ENCODE measurements at places on chromosomes 12 and 14.

DNA sequence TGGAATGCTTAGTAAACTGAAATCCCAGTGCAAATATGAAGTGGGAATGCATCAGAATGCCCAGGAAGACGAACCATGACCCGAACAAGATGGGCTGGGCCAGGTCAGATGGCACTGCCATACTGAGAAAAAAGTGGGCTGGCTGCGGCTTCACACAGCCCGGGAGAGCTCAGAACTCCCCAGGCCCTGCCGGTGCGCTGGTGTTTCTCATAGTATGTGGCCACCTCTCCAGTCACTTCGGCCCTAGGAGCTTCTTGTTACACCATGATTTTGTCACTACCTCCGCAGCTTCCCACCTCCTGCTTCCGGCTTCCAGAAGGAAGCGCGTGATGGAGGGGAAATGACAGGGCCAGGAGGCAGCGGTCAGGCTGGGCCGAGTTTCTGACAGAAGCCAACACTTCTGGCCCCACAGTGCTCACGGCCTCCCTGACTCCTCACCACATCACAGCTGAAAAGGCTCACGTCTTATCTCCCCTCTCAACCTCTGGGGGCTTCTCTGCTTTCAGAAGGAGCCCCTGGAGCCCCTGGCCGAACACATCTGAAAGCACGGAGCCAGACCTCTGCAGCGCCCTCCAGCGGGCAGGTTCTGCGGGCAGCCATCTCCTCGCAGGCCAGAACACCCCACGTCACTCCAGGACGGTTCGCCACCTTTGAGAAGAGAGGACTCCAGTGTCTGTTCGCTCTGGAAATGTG, 30.7 kb downstream of the DAD1 start:
- DNase-seq: no peak

DNA sequence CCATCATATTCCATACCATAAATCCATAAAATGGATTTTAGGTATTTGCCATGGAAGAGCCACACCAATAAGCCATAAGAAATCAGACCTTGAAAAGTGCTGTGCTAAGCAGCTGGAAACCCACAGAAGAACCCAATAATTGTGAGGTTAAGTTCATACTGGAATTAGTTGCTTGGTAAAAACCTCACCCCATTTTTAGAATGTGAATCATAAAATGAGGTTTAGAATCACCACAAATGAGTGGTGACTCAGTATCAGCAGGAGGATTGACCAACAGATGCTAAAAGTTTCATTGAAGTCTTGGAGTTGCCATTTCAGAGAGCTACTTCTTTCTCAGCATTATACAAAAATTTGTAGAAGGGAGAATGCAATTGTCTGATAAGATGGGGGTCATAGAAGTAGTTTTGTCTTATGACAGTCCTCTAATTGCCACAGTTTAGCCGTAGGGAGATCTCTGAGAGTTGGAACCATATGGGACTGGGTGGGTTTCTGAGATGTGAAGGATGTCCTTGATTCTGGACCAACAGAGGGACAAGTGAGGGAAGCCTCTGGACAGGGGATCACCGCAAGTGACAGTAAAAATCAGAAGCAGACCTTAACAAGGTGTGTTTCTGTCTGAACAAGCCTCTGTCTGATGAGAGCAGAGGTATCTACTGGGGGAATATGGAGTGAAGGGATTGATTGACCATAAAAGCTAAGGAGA, 1.4 kb upstream of the STON2 start:
- DNase-seq: peak; percentile 81

DNA sequence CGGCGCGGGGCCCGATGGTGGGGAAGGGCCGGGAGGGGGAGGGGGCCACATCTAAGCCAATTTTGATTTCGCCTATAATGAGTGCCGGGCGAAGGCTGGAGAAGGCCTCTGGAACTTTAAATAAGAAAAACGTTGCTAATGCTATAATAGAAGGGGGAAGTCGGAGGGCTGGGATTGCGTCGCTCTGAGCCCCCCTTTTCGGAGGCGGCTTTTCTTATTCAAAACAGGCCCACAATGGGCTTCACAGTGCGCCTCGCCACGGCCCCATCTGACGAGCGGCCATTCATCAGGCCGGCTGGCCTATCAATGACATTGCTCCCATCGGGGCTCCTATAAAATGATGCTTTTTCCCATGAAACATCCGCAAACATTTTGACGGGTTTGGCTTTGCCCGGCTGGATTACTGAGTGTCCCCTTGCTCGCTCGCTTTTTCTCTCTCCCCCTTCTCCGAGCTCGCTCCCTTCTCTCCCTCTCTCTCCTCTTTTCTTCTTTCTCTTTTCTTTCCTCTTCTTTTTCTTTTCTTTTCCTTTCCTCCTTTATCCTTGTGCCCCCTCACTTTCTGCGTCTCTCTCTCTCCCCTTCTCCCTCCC, at the start of gene RFX4:
TSS of gene RFX4 (plus strand) at position 364 of the 590 bp plus-strand sequence. CDS start 317 bp downstream, outside the sequence.
- no peak for DNase-seq

DNA sequence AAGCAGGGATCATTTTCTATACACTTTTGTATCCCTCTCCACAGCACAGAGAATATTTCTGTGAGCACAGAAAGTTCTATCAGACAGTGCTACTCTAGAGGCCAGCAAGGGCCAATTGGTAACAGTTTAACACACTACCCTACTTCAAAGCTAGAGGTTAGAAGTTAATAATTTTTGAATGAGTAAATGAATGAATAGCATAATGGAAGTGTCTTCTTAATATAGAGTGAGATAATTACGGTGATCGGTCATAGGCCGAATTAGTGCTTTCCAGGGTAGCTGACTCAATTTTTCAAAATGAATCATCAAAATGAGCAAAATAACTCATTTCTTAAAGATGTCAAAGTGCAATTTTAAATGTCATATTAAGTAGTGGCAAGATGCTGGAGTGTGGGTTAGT, 67.0 kb upstream of the CCDC198 start:
- no peak for DNase-seq

GRCh38 chr14:57732463-57733285, 133.2 kb downstream of the SLC35F4 start:
- DNase-seq: peak; percentile 34

- DNase-seq: no peak
Measured at GRCh38 chr12:118536306-118536906, 160.1 kb downstream of the SUDS3 start.

DNA sequence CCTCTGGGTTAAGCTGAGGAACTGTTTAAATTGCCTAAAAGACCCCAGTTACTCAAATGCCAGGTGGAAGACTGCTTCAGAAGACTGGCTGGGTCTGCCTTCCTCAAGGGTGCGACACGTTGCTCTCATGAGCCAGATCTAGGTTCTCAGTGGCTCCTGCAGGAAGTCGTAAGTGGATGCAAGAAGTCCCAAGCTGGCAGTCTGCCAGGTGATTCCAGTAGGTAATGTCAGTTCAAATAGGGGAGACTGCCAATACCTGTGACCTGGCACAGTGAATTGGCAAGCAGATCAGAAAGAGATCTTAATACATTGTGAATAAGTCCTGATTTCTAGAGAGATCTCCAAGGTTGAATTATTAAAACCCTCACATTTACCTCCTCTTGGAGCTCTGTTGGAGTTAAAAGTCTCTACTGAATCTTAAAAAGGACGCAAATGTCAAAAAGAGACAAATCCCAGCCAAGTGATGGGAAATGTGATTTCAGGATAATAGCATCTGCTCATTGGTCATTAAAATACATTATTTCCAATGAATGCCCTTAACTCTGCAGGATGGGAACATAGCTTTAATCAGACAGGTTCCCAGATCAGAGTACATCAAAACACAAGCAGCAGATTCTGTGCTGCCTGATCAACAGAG, 98.8 kb upstream of the FRMD6 start:
- no peak for DNase-seq

DNA sequence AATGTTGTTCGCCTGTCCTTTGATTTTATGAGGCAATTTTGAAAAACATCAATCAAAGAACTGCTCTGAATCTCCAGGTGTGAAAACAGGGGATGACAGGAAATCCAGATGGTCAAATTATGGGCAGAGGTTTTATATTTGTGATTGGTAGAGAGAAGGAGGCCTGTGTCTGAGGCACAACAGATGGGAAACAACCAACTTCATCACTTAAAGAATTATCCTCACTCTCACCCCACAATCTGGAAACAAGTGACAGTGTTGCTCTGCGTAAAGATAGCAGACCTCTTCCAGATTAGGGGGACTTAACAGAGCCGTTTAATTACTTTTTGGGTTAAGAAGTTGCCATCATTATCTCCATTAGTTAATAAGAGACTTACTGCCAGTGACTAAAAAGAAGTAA, 64.1 kb upstream of the EGLN3 start:
- DNase-seq: no peak

- no peak for DNase-seq
Measured at GRCh38 chr12:49588721-49589516, 16.5 kb downstream of the FAM186B start.

DNA sequence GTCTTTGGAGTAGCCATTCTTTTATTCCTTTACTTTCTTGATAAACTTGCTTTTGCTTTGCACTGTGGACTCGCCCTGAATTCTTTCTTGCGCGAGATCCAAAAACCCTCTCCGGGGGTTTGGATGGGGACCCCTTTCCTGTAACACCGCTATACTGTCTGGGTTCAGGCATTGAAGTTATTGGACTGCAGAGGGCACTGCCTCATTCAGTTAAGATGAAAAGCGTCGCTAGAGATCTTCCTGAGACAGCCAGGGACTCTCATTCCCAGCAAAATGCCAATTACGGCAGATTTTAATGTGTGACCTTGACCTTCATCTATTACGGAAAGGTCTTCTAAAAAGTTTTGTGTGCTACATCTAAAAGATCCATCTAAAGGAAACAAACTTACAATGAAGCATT, 17.3 kb upstream of the RIMKLB start:
- no peak for DNase-seq

GRCh38 chr14:54219261-54220070, 177.3 kb upstream of the CDKN3 start:
- no peak for DNase-seq

DNA sequence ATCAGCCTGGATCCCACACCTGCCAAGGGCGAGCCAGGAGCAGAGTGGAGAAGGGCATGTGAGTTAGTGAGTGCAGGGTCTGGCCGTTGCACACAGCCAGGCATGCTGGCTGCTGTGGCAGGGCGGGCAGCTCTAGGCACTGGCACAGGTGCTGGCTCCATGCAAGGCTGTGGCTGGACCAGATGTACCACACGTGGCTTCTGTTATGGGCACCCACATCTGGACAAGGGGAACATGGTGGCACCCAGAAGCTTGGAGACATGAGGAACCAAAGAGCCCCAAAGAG, 20.1 kb downstream of the SERPINA3 start:
- DNase-seq: no peak

DNA sequence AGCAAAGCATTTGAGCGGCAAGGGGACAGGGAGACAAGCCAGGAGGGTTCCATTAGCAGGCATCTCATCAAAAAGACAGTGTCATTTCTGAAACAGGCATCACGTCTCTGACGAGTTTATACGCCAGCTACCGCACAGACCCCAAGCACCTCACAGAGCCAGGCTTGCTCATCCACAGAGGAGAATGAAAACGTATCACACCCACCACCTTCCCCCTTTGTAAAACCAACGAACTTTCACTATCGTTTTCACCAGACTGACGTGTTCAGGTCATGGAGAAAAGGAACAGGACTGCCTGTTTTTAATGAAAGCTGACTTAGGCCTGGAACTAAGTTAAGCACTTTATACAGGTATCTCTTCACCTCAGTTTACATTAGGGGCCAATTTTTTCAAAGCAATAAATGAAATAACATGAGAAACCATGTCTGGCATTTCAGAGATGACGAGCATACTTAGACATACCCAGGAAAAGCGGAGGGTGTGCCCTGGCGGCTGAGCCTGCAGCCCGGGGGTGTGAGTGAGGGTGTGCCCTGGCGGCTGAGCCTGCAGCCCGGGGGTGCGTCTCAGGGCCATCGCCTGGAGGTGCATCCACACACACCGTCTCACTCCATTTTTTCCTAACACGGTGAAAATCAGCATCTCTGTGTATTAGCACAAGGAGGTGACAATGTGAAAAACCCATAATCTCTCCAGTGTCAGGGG, 41.9 kb downstream of the STX2 start:
- DNase-seq: no peak

GRCh38 chr12:47741340-47741703, 16.0 kb upstream of the ENDOU start:
- DNase-seq: no peak

DNA sequence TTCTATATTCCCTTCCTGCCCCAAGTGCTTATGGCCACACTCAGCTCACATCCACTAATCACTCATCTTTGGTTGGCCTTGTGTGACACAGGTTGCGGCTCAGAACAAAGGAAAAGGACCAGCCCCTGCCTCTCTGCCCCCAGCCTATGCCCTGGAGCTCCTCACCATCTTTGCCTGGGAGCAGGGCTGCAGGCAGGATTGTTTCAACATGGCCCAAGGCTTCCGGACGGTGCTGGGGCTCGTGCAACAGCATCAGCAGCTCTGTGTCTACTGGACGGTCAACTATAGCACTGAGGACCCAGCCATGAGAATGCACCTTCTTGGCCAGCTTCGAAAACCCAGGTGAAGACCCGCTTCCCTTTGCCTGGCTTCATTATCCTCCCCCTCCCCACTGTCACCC, 15.8 kb upstream of the OAS2 start:
- no peak for DNase-seq

DNA sequence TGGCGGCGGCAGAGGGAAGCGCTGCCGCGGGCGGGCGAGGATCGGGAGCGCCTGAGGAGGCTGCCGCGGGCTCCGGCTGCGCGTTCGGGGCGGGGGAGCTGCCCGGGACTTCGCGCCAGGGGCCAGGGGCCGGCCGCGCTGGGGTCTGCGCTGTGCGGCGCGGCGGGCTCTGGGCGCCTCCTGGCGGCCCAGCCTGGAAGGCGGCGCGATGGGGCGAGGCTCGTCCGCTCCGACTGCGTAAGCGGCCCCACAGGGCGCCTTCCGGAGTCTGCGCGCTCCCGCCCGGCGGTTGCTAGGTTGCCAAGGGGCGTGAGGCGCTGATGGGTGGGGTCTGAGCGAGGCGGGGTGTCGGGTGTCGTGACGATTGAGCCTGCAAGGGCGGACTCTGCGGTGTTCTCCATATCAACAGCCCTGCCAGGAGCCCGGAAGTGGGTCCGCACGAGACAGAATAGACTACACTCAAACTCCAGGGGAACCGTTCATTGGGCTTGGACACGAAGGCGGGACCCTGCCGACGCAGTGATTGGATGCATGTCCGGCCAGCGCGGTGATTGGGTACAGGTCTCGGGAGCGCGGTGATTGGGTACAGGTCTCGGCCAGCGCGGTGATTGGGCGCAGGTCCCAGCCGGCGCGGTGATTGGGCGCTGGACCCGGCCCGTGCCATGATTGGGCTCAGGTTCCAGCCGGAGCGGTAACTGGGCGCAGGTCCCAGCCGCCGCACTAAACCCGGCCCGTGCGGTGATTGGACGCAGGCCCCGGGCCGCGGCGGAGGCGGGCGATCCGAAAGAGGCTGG, at the start of gene TEDC1:
TSS of gene TEDC1 (plus strand) at position 675 of the 794 bp plus-strand sequence. CDS start 130 bp downstream, outside the sequence.
- peak; percentile 100 for DNase-seq

- no peak for DNase-seq
Measured at GRCh38 chr14:77284466-77284865, 13.5 kb upstream of the NGB start.

- no peak for DNase-seq
Measured at GRCh38 chr14:21096438-21096837, 2.0 kb downstream of the ZNF219 start.

All from non-pigmented ciliary epithelial cell (primary cell).